ENCODE measurements at places on chromosomes 7 and 10.

GRCh38 chr10:124131172-124131571 lies 37.8 kb upstream of the CHST15 start:
- DNase-seq, result no peak

DNA sequence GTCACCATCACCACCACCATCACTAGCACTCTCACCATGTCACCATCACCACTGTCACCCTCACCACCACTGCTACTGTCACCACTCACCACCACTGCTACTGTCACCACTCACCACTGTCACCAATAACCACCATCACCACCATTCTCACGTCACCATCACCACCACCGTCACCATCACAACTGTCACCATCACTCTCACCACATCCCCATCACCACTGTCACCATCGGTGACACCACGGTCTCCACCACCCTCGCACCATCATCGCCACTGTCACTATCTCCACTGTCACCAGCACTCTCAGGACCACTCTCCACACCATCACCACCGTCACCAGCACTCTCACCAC lies 130.4 kb downstream of the MAD1L1 start:
- DNase-seq, result no peak

DNA sequence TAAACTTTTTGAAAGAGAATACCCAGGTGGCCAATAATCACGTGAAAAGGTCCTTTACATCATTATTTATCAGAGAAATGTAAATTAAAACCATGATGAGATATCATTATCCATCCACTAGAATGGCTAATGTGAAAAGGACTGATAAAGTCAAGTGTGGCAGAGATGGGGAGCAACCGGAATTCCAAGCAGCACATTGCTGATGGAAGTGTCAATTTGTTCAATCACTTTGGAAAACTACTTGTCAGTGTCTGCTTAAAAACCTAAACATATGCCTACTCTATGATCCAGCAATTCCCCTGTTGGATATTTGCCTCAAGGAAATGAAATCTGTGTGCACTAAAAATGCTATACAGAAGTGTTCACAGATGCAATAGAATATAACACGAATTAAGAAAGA lies 465.6 kb downstream of the PLXNA4 start:
- no peak for DNase-seq

GRCh38 chr7:31084226-31084625 lies 32.1 kb downstream of the ADCYAP1R1 start:
- no peak for DNase-seq

- DNase-seq, result no peak
These were observed 62.2 kb downstream of the ST7 start for GRCh38 chr7:117015258-117016184.

GRCh38 chr7:123562121-123562520 lies 4.5 kb upstream of the NDUFA5 start:
- no peak for DNase-seq

DNA sequence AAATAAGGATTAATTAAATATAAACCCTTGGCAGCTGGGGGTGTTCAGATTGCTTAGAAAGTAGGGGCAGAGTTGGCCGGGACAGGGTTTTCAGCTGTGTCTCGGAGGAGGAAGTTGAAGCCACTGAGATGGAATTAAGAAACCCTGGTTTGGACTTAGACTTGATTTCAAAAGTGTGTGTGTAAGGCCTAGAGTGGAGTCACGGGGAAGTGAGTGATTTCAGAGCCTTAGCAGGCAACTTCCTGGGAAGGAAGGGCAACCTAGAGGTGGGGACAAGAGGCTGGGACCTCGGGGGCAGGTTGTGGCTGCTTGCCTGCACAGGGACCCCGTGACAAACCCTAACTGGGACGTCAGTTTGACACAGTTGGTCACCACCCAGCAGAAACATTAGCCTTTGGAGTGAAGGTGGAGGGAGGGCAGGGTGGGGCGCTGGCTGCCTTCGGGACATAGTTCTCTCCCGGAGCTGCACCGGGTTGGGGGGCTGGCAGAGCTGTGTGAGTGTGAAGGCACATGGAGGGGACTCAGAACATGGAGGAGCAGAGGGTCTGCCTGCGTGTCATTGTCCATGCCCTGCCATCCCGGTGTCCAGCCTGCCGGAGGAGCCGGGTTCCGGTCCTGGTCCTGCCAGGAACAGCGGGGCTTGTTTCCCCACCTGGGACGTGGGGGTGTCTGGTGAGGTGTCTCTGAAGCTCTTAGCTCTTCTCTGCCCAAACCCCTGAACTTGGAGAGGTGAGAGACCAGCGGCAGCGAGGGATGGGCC lies 1.8 kb downstream of the BRI3 start:
- DNase-seq, result no peak

Data from RPMI8226 (cell line).